ENCODE measurements at places on chromosomes 11 and 22. TPM values are rescaled to one million over a fixed set of nuclear protein-coding genes. Genes with fewer than 3 reads are reported as not detected.

- no peaks in the 10 kb centered on the region for H3K36me3 ChIP-seq
- peak overlapping the region; percentile 16 for H3K27ac ChIP-seq
- no peak overlapping the region for H3K4me3 ChIP-seq
- peaks cover 23% of the 10 kb centered on the region for H3K4me1 ChIP-seq
- no peaks in the 10 kb centered on the region for H3K27me3 ChIP-seq
Observed at GRCh38 chr11:45208135-45208534, 61.7 kb downstream of the PRDM11 start.

- peak; percentile 48 for DNase-seq
- H3K4me1 ChIP-seq, result no peaks in the 10 kb centered on the region
- no peaks in the 10 kb centered on the region for H3K27me3 ChIP-seq
- H3K27ac ChIP-seq, result no peak overlapping the region
Observed at GRCh38 chr11:124891373-124891861, 6.2 kb downstream of the ROBO4 start.

DNA sequence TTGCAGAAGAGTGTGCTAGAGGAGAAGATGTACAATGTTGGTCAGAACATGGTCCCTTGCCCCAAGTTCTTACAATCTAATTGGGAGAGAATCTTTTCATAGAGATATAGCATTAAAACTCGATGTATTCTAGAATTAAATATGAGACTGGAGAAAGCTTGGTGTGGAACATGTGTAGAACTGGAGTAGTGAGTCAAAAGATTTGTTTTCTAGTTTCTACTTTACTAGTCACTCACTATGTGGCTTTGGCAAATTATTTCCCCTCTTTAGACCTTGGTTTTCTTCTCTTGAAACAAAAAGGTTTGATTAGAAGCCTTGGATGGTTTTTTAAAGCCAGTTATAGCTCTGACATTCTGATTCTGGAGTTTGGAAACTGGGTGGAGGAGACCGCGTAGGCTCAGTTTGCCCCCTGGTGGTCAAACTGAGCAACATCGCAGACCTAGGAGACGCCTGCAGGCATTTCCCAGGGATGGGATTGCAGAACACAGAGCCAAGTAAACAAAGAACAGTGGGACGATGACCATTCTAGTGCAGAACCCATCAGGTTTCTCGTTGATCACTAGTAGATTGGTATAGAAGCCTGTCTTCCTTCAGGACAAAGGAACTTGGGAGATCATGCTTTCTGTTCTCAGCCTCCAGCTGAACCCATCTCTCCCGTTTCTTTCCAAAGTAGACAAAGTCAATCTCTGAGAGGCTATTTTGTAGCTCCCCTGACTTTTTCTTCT lies 8.5 kb upstream of the CHRDL2 start:
- H3K4me3 ChIP-seq, result no peak overlapping the region
- H3K27me3 ChIP-seq, result no peaks in the 10 kb centered on the region
- no peaks in the 10 kb centered on the region for H3K36me3 ChIP-seq
- peaks cover 4% of the 10 kb centered on the region for H3K4me1 ChIP-seq

DNA sequence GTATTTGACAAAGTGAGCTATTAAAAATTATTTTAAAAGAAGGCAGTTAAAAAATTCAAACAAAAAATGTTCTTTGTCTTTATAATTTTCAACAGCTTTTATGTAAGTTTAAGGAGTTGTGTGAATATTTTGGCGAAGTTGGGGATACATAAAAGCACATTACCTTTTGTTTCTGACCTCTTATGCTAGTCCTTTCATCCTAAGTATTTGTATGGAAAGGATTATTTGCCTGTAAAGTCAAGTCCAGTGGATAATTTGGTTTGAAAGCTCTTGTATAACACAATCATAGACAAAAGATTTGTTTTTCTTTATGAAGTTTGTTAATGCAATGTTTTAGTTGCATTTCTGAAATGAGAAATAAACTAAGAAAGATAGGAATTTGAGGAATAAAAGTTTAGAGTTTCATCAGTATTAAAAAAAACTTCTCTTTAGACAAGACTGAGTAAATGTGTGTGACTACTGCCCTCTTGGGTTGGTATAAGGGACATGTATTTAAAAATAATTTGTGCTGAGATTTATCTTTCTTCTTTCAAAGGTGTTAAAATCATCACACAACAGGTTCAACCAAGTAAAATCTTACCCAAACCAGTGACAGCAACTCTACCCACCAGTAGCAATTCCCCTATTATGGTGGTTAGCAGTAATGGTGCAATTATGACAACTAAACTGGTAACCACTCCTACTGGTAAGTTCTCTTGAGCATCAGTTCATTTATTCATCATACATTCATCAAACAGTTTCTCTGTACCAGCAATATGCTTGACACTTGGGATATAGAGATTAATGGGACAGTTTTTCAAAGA lies 68.2 kb downstream of the EMSY start:
- H3K4me3 ChIP-seq, result no peak overlapping the region
- H3K4me1 ChIP-seq, result no peaks in the 10 kb centered on the region
- DNase-seq, result no peak
- H3K27me3 ChIP-seq, result no peaks in the 10 kb centered on the region
- no peak overlapping the region for H3K27ac ChIP-seq
- peaks cover 5% of the 10 kb centered on the region for H3K36me3 ChIP-seq

GRCh38 chr22:49524362-49524761 lies 303.3 kb downstream of the BRD1 start:
- peak; percentile 21 for DNase-seq
- no peak overlapping the region for H3K4me3 ChIP-seq
- no peak overlapping the region for H3K27ac ChIP-seq
- H3K27me3 ChIP-seq, result no peaks in the 10 kb centered on the region

Gene MMP1
- total RNA-seq, result 7.8 TPM

Gene NNMT
- total RNA-seq, result 276 TPM

Gene OR10A2
- total RNA-seq, result not detected

Gene TIRAP
- 12.5 TPM for total RNA-seq

Gene NCAM1
- 36.5 TPM for total RNA-seq

Gene P2RY2
- total RNA-seq, result 3.8 TPM

Gene LARGE2
- total RNA-seq, result 2.4 TPM
